HS-27A (cell line): ENCODE measurements at places on chromosomes 1 and 21.

DNA sequence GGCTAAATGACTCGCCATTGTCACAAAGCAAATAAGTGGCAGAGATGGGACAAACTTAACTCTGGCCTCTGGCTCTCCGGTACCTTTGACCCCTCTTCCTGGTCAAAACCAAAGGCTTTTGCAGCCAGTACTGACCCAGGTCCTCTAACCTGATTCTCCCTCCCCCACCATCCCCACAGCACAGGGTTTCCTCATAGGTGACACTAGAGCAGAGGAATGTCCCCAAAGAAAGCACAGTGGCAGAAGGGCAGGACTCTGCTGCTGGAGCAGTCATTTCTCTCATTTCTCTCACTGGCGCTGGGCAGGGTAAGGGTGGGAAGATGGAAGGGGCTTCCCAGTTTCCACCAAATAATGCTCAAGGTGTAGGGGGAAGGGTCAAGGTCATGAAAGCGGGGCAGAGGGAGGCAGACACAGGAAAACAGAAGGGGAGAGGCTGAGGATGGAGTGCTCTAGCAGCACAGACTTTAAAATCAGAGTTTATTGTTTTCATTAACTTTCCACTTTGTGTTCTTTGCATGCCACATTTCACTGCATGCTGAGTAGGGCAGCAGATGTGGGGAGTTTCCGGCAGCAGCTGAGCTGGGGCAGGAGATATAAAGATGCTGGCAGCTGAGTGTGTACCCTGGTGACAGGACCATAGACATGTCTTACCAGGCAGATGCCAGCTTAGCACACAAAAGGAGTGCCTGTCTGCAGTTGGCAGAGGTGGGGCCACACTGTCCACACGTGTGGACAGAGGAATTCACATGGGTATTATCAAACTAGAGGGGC lies 80.5 kb downstream of the FAM78B start:
- no peak for DNase-seq

DNA sequence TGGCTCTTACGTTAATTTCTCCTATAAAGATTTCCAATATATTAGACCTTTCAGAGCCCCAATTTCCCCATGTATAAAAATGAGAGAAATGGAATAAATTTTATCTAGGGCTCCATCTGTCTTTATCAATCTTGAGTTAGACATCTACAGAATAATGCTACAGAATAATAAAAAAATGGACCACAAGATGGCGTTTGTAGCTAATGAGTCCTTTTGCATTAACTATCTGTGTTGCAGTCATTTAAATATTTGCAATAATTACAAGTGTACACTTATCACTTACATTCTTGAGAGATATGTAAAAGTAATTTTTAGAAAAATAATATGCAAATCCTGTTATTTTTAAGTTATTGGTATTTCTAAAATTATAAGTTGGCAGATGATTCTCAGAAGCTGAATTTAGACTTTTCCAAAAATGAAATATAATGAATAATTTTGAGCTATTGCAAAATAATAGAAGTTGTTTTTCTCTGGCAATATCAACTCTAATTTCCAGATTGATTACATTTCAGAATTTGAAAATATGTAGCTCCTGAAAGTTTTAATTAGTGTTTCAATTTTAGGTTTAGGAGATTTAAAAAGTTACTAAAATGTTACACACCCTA lies 87.7 kb downstream of the SNX7 start:
- DNase-seq, result no peak

- DNase-seq, result no peak
Measured at GRCh38 chr21:37815893-37816292, 100.4 kb downstream of the KCNJ6 start.

- no peak for DNase-seq
Measured at GRCh38 chr1:206415942-206416341, 54.3 kb upstream of the IKBKE start.

DNA sequence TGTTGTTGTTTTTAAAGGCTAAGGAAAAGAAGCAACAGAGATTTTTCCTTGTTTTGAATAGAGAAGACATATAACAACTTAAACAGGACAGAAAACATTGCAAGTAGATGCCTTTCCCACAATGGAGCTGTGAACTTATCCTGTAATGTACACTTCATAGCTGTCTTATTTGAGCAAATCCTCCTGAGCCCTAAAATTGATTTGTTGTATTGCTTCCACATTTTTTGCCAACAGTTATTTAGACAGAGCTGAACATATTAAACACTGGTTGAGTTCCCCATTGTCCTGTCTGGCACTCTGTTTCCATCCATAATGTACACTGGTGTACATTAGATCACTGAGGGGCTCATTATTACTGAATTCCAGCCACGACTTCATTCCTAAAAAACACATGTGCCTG lies 32.2 kb downstream of the CACHD1 start:
- DNase-seq, result no peak

DNA sequence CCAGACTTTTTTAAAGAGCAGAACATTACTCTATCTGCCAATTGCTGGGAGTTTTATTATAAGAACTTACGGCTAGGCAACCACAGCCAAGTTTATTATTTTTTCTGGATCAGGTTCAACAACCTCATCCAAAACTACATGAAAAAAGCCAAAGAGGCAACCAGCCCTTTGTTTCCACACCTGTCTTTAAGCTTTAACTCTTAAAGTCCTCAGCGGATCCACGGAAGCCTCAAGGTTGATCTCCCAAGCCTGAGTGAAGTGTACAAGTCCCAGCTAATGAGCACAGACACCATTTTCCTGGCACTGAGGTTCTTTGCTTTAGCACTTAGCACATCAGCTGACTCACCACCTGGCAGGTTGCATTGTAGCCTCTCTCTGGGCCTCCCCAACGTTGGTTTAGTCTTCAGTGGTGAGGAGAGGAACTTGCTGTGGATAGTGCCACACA lies 143.1 kb downstream of the TGFBR3 start:
- DNase-seq, result no peak

- DNase-seq, result no peak
Measured at GRCh38 chr1:184769241-184769640, 14.6 kb upstream of the EDEM3 start.

DNA sequence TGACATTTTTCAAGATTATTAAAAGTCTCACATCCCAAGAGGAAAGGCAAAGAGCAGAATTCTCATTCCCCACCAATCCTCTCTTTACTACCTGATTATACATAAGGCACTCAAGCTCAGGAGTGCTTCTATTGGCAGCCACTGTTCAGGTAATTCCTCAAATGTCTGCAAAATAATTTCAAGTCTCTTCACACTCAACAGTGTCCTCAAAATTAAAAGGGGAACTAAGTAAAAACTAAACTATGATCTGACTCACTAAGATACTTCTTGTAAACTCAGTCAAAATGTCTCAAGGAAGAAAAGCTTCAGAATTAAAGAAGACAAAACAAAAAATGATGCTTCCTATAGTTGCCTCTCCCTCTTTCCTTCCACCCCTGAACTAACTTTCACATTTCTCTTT lies 135.6 kb downstream of the GPATCH2 start:
- DNase-seq, result no peak

DNA sequence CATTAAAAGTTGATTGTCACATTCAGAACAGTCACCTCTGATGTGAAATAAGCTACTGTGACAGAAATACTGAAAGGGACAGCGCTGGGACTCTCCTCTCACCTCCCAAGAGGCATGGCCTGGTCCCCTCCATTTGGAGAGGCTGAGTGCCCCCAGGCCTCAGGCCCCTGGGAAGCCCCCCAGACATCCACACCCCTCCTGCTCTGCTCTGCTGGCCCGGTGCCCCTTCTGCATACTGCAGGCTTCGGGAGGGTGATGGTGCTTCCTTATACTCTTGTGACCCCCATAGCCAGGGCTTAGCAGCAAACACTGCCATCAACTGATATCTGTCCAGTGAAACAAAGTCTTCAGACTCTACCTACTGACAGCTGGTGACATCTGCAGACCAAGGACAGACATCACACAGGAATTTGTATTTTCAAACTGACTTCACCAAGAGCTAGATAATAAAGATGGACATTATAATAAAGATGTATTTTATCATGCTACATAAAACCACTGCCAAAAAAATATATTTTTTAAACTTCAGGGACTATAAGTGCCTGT lies 36.9 kb downstream of the C2CD2 start:
- DNase-seq, result no peak

- no peak for DNase-seq
Measured at GRCh38 chr1:228150461-228151179, 890 bp downstream of the GJC2 start.
